Natural killer cell (primary cell): ENCODE measurements at places on chromosomes 6 and 20. TPM values are rescaled to one million over a fixed set of nuclear protein-coding genes. Genes with fewer than 3 reads are reported as not detected.

FNDC1 gene
- not detected for total RNA-seq

DAAM2 gene
- not detected for total RNA-seq

CLIC5 gene
- 0.52 TPM for total RNA-seq

- no peak for DNase-seq
These were observed 61.9 kb downstream of the CBFA2T2 start for GRCh38 chr20:33551778-33552177.

- no peak for DNase-seq
These were observed 19.8 kb downstream of the LAMA4 start for GRCh38 chr6:112234601-112235000.

DNA sequence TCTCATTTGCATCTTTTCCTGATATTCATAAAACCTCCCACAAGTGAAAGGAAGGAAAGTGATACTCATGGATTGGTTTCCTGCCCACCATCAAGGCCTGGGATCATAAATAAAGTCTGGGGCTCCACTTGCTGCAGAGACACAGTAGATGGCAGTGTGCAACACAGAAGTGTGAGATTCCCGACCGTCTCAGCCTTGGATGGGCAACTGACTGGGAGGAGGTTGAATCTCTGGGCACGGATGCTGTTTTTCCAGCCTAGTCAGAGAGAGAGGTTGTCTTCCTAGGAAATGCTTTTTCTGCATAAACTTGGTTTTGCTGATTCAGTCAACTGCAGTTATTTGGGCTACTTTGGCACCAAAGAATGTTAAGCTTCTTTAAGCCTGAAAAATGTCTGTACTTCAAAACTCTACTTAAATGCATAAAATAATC lies 9.9 kb upstream of the RFPL4B start:
- DNase-seq, result no peak

- no peak for DNase-seq
These were observed 94.5 kb upstream of the PTPN1 start for GRCh38 chr20:50415516-50416268.

DNA sequence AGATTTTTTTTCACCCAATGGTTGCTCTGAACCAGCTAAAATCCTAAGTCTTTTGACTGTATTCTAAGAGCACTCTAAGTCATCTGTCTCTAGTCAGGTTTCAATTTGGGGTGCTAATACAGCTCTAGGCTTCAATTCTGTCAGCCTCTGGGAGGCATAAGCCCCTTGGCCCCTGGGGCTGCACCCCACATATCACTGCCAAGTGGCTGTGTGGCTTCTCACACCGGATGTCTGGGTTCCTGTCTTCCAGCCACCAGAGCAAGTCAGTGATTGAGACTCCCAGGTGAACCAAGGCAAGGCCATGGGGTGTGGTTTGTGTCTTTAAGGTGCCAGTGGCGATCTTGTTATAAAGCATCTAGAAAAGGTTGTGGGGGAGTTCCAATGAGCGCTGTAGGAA lies 136.5 kb downstream of the TMEM242 start:
- DNase-seq, result peak; percentile 20

DNA sequence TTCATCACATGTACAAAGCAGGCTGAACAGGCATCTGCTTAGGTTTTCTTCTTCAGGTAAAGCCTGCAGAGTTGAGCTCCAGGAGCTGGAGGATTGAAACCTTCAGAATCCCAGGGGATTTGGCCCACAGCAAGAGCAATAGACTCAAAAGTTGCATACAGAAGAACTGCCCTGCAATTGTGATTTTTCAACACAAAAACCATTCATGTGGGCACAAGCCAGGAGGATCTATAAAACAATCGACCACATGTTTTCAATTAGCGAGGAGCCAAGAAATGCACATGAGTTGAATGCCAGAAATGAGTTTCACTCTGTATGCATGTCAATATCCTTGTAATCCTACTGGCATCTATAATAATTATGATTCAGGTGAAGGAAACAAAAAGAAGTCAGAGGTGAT lies 576.4 kb downstream of the HDGFL1 start:
- DNase-seq, result no peak
